ENCODE measurements at places on chromosomes 5 and 9.

GRCh38 chr5:10291692-10292339, 15.9 kb downstream of the CMBL start:
- DNase-seq: no peak

- DNase-seq: no peak
Observed at GRCh38 chr9:94591876-94592275, 1.7 kb downstream of the FBP2 start.

GRCh38 chr5:73552642-73553041, 12.8 kb downstream of the ANKRA2 start:
- no peak for DNase-seq

DNA sequence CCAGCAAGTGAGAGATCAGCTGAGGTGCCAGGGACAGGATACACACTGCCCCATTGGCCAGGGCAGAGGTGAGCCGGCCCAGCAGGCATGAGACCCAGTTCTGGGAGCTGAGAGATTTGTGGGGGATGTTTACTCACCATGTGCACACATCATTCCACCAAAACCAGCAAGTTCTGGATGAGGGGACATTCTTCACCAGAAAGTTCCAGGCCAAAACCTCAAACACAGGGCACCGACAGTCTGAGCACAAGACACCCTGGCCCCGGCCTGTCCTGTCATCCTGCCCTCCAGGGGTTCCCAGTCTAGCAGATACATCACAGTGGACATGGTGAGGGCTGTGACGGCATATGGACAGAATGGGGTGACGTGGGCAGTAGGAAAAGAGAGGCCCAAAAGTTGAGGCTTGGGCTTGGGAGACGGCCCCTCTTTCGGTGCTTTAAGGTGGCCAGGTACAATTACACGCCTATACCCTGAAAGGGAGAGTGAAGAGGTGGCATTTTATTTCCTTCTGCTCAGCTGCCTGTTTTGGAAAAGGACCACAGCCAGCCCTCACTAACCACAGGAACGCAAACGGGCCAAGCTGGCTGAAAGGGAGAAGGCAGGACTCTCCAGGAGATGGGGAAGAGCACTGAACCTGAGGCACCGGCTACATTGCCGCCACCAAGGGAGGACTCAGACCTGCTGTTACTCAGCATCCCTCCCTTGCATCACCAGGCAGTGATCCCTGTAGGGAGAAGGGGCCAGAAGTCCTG, 64.0 kb downstream of the SHB start:
- no peak for DNase-seq

- DNase-seq: no peak
Observed at GRCh38 chr5:111548348-111548950, 36.1 kb upstream of the STARD4 start.

GRCh38 chr5:143707806-143708205, 104.2 kb upstream of the HMHB1 start:
- DNase-seq: no peak

GRCh38 chr5:124697501-124697900, 48.9 kb downstream of the ZNF608 start:
- no peak for DNase-seq

GRCh38 chr5:139246394-139246793, 47.1 kb upstream of the MATR3 start:
- DNase-seq: no peak

GRCh38 chr5:67496051-67496450, 299.5 kb upstream of the CD180 start:
- DNase-seq: no peak

DNA sequence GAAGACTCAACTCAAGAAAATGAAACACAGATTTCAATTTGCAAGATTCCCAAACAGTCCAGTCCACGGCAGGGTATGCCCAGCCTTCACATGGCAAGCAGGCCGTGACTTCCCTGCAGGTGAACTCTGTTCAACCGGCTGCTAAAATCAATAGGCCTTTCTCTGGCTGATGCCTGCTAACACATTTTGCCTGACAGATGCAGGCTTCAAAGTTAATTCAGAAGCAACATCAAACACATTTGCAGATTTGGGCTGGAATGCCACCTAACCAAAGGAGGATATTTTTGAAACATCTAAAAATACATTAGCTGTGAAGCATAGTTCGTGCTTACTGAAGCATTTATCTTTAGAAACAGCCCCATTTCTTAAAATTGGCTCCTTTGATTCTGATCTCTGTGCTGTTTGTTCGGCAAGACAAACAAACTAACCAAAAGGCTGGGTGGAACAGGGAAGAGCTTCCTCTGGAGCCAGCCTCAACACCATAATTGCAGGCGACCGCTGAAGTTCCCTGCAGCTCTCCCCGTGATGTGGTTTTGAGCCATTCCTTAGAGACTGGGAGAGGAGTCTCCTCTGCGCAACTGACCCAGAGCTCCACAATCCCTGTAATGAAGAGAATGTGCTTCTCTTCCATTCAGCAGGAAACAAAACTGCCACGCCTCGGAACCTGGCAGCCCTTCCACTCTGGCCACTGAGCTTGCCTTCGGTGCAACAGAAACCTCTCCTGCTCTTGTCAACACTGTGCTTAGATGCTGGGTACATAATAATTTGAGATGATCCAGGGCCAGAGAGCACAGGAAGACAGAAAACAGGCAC, 126.5 kb downstream of the MYO10 start:
- DNase-seq: no peak

DNA sequence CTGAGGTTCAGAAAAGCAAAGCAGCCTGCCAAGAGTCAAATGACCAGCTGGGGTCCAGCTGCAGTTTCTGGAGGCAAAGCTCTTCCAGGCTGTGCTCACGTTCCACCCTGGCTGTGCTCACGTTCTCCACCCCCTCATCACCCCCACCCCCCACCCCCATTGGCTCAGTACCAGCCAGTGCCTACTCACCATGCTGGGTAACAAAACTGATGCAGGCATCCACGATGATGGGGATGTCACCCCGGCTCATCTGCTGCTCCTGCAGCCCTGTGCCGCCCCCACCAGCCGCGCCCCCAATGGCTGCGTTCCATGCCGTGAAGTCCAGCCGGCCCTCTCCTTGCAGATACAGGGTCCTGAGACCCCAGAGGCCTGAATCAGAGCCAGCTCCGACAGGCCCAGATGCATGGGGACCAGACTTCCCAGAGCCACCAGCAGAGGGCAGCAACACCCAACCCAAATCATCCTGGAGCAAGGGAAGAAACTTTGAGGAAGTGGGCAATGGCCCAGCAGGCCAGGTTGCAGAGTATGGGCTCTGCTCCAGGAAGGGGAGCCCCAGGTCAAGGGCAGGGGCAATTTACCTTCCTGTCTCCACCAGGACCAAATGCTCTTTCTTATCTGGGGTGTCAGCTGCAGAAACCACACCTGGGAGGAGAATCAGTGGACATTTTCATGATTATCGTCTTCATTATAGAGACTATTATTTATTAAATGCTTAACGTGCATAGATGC, 13.7 kb upstream of the FCHSD1 start:
- no peak for DNase-seq

DNA sequence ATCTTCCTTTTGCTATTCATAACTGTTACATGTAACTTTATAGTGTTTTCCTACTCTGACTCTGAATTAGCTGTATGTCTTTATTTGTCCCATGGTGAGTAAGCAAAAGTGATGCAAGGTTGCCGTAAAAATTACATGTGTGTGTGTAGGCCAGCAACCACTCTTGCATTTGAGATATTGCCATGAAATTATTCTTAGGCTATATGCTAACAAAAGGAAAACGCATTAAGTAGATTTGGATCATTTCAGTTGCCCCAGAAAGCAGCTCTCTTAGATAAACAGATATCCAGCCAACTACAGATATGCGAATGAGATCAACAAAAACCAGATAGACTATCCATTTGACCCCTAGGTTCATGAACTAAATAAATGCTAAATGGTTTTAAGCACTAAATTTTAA, 73.6 kb downstream of the CYLC2 start:
- no peak for DNase-seq

DNA sequence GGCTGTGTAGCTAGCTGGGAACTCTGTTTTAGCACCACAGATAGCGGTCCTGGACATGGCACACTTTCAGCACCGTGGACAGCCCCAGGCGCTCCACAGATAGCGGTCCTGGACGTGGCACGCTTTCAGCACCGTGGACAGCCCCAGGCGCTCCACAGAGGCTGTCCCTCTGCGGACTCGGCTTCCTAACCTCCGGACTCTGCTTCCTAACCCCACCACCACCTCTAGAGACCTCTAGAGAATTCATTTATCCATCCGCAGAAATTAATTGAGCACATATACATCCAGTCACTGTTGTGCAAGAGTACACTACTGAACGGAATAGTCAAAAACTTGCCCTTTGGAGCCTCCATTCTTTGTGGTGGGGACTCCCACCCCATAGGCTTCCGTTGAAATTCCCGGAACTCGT, 27.4 kb downstream of the UNC5A start:
- no peak for DNase-seq

DNA sequence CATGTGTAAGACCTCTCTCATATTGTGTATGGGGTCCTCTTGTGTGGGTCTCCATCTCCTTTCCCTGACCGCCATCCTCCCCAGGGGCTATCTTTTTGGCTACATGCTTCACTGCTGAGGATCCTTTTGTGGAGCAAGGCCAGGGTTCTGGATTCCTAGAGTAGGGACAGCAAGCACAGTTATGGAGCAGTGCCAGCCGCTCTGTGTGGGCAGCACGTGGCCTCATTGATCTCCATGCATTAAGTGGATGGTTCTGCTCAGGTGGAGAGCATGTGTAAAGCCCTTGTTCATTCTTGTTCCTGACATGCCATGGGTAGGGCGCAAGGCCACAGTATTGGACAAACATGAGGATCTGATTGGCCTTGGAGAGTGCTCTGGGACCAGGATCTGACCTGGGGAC, 8.9 kb downstream of the PHF2 start:
- no peak for DNase-seq

- no peak for DNase-seq
Observed at GRCh38 chr5:109354761-109355160, 55.0 kb downstream of the PJA2 start.

- no peak for DNase-seq
Observed at GRCh38 chr9:81499021-81499454, 190.3 kb downstream of the TLE1 start.

DNA sequence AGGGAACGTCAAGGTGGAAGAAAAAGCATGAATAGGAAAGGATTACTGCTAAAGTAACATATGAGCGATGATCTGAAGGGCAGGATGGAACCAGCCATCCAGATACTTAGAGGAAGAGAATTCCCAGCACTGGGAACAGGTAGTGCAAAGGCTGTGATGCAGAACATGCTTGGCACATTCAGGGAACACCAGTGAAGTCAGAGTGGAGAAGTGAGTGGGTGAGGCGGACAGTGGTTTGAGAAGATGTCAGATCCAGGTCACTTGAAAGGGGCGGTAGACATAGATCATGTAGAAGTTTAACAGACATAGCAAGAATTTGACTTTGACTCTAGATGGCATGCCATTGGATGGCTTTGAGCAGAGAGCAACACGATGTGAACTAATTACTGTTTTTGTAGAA, 374.2 kb downstream of the PDE4D start:
- no peak for DNase-seq

- DNase-seq: no peak
Observed at GRCh38 chr5:98474782-98475181, 298.7 kb upstream of the RGMB start.

- DNase-seq: no peak
Observed at GRCh38 chr5:128216860-128217531, 133.4 kb downstream of the SLC12A2 start.

DNA sequence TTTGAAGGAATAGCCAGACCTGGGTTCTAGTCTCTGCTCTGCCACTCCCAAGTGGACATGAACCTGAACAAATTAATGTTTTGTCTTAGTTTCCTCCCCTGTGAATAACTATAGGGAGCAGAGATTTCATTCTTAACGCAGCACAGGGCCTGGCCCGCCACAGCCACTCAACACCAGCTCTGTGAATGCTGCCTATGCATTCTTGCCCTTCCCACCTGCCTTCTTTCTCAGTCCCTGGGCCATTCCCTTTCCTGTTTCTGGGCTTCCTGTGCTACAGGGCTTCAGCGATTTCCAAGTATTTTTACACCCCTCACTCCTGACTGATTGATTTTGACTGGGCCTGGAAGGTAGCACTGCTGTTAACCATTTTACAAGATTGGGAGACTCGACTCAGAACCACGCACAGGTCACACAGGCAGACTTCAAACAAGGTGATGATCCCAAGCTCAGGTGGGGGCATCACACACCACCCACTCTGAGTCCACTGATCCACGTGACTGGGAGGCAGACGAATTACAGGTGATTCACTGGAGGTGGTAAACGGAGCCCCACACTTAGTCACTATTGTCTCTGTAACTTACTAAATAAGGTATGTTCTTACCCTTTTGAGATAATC, 21.4 kb downstream of the PTPN3 start:
- DNase-seq: no peak

GRCh38 chr5:176769911-176770310, 40.4 kb upstream of the UNC5A start:
- no peak for DNase-seq

- no peak for DNase-seq
Observed at GRCh38 chr9:18761742-18762300, 271.2 kb downstream of the SAXO1 start.

- no peak for DNase-seq
Observed at GRCh38 chr9:68629042-68629441, 76.0 kb upstream of the PIP5K1B start.

GRCh38 chr5:78972654-78973428, 12.3 kb downstream of the ARSB start:
- no peak for DNase-seq

GRCh38 chr9:136714096-136714892, 1.9 kb downstream of the DIPK1B start:
- no peak for DNase-seq

- peak; percentile 71 for DNase-seq
Observed at GRCh38 chr5:125412561-125413495, 666.4 kb upstream of the ZNF608 start.

- DNase-seq: no peak
Observed at GRCh38 chr9:84839541-84839940, 170.0 kb downstream of the NTRK2 start.

- no peak for DNase-seq
Observed at GRCh38 chr5:113166261-113166660, 189.7 kb downstream of the DCP2 start.

GRCh38 chr9:88433583-88434255, 45.5 kb downstream of the SPIN1 start:
- DNase-seq: no peak

DNA sequence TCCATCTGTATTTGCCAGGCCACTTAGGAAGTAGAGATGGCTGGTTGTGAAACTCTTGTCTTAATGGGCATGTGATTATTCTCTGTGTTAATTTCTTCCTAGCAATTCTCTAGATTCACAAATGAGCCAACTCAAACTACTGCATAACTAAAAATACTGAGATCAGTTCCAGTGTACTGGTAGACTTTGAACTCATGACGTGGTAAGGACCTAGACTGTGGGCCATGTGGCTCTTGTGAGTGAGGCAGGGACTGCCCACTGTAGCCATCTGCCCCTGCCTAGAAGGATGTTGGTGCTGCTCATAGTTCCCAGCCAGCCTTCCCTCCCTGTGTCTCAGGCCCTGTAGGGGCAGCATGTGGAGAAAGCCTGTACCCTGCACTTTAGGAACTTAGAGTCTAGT, 47.4 kb downstream of the CYSTM1 start:
- no peak for DNase-seq

DNA sequence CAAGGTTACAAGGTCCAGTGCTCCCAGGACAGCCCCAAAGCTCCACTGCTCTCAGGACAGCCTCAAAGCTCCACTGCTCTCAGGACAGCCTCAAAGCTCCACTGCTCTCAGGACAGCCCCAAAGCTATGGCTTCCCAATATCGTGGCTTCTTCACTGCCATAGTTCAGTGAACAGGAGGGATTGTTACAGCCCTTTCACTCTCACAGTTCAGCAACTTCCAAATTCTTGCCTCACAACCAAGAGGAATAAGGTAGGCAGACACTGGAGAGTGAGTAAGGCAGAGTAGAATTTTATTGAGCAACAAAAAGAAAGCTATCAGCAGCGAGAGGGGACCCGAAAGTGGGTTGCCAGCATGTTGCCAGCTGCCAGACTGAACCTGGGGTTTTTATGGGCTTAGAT, 277.6 kb downstream of the CDH10 start:
- DNase-seq: no peak

Measured in NCI-H1436 treated with DMSO at 0.1 percent for 48 hours (cell line).